ENCODE measurements at places on chromosomes 1 and 21. TPM values are rescaled to one million over a fixed set of nuclear protein-coding genes. Genes with fewer than 3 reads are reported as not detected.

CLCA1 gene
- total RNA-seq: not detected

BCAN gene
- total RNA-seq: not detected

ATP5PO gene
- total RNA-seq: 107 TPM

EDN2 gene
- total RNA-seq: not detected

RGS1 gene
- not detected for total RNA-seq

MYOG gene
- not detected for total RNA-seq

PIAS3 gene
- 6.4 TPM for total RNA-seq

MRPL24 gene
- total RNA-seq: 42.8 TPM

GSTM1 gene
- 24.3 TPM for total RNA-seq

TUFT1 gene
- 3.9 TPM for total RNA-seq

GBP2 gene
- total RNA-seq: 19.8 TPM

NBPF26 gene
- total RNA-seq: 32.5 TPM

CR1L gene
- not detected for total RNA-seq

BRWD1 gene
- 80.5 TPM for total RNA-seq
